ENCODE measurements at places on chromosomes 2 and 18. TPM values are rescaled to one million over a fixed set of nuclear protein-coding genes. Genes with fewer than 3 reads are reported as not detected.

Gene LCT
- total RNA-seq: 0.20 TPM

- peak; percentile 46 for DNase-seq
- no peaks in the 10 kb centered on the region for H3K4me1 ChIP-seq
- no peak overlapping the region for H3K4me3 ChIP-seq
- no peaks in the 10 kb centered on the region for H3K36me3 ChIP-seq
- H3K27me3 ChIP-seq: no peaks in the 10 kb centered on the region
Measured at GRCh38 chr18:3468833-3469232, 18.9 kb downstream of the TGIF1 start.

Gene RGPD3
- total RNA-seq: 2.1 TPM

- H3K27ac ChIP-seq: peak overlapping the region; percentile 92
- peaks cover 58% of the 10 kb centered on the region for H3K4me1 ChIP-seq
- H3K36me3 ChIP-seq: no peaks in the 10 kb centered on the region
- peak; percentile 71 for DNase-seq
- H3K4me3 ChIP-seq: peak overlapping the region; percentile 77
- no peaks in the 10 kb centered on the region for H3K27me3 ChIP-seq
Measured at GRCh38 chr2:85887566-85888019, 1.2 kb downstream of the ST3GAL5 start.

GRCh38 chr2:151657667-151658076 is 76.6 kb downstream of the NEB start:
- DNase-seq: no peak
- H3K27me3 ChIP-seq: no peaks in the 10 kb centered on the region
- H3K36me3 ChIP-seq: no peaks in the 10 kb centered on the region
- H3K4me3 ChIP-seq: no peak overlapping the region
- no peak overlapping the region for H3K27ac ChIP-seq
- no peaks in the 10 kb centered on the region for H3K4me1 ChIP-seq

- no peaks in the 10 kb centered on the region for H3K36me3 ChIP-seq
- H3K27ac ChIP-seq: no peak overlapping the region
- H3K4me1 ChIP-seq: no peaks in the 10 kb centered on the region
- no peak overlapping the region for H3K4me3 ChIP-seq
Measured at GRCh38 chr18:10417664-10418063, 36.8 kb upstream of the APCDD1 start.

Gene FOXD4L1
- total RNA-seq: 0.22 TPM

Gene GALM
- total RNA-seq: 33.1 TPM

DNA sequence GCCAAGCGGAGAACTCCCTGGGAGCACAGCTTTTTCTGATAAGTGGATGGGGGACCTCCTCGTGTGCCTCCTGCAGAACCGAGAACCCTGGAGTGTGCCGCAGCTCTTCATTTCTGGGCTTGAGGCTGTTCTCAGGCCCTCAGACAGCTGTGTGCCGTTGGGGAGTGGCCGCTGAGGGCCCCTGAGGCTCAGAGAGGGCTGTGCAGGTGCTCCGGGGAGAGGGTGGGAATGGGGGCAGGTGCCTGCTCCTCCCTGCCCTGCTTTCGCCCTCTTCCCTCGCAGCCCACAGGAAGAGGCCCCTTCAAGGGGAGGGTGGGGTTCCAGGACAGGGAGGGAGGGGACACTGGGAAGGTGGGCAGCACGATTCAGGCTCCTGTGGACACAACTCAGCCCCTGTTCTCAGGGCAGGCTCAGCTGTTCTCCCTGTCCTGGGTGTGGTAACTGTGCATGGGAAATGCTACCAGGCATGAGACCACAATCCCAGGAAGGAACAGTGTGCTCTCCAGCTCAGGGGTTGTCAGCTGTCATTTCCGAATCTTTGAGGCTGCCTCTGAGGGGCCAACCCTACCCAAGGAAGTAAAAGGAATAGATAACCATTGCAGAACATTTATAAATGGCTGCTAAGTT is 11.3 kb downstream of the LCT start:
- no peaks in the 10 kb centered on the region for H3K4me1 ChIP-seq
- no peaks in the 10 kb centered on the region for H3K27me3 ChIP-seq
- peak overlapping the region; percentile 71 for H3K27ac ChIP-seq
- H3K4me3 ChIP-seq: no peak overlapping the region

Gene GCG
- not detected for total RNA-seq

GRCh38 chr2:47890711-47891368 is 15.5 kb downstream of the FBXO11 start:
- H3K4me3 ChIP-seq: no peak overlapping the region
- H3K27ac ChIP-seq: no peak overlapping the region
- no peak for DNase-seq
- H3K36me3 ChIP-seq: no peaks in the 10 kb centered on the region
- no peaks in the 10 kb centered on the region for H3K27me3 ChIP-seq

Gene LHCGR
- total RNA-seq: not detected

DNA sequence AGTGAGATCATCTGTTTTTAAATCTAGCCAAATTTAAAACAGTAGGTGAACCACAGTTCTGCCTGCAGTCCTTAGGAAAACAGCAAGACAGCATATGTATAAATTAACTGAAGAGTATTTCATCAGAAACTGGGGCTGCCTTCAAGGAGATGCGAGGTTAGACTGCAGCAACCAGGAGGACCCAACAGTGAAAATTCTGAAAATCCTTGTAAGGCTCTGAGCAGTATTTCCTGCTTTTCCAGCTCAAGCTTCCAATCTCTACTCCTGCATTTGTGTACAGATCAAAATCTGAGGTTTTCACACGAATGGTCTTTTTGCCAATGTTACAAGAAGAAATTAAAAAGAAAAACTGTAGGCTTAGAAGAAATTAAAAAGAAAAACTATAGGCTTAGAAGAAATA is 43.7 kb downstream of the CERKL start:
- H3K4me3 ChIP-seq: no peak overlapping the region
- H3K36me3 ChIP-seq: no peaks in the 10 kb centered on the region
- no peak for DNase-seq

GRCh38 chr2:125652280-125652679 is 1003.7 kb upstream of the GYPC start:
- no peaks in the 10 kb centered on the region for H3K27me3 ChIP-seq
- no peak overlapping the region for H3K4me3 ChIP-seq
- H3K36me3 ChIP-seq: no peaks in the 10 kb centered on the region
- no peak for DNase-seq
- H3K27ac ChIP-seq: no peak overlapping the region

Gene SKOR2
- total RNA-seq: not detected

Gene MYL12A
- 184 TPM for total RNA-seq

Gene DSG4
- not detected for total RNA-seq

Gene MYO7B
- total RNA-seq: 2.3 TPM

Gene TOGARAM2
- total RNA-seq: 10.3 TPM

DNA sequence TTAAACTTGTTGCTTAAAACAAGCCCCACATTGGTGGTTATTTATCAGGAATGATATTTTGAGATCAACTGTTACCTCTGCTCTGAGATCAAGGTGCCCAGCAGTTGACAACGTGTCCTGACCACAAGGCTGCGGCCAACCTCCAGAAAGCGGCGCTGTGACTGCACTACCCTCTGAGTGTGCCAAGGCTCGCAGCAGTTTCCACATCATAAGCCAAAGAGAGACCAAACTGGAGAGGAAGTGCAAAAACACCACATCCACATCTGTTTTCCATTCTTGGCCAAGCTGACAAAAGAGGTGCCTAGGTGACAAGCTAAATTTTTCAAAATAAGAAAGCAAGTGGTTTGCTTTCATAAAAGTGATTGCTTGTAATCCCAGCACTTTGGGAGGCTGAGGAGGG is 410.8 kb upstream of the POU3F3 start:
- no peak overlapping the region for H3K4me3 ChIP-seq
- no peaks in the 10 kb centered on the region for H3K36me3 ChIP-seq
- no peaks in the 10 kb centered on the region for H3K4me1 ChIP-seq
- no peaks in the 10 kb centered on the region for H3K27me3 ChIP-seq
- H3K27ac ChIP-seq: no peak overlapping the region

Gene ACTR1B
- 65.7 TPM for total RNA-seq

Gene GKN2
- 195 TPM for total RNA-seq

DNA sequence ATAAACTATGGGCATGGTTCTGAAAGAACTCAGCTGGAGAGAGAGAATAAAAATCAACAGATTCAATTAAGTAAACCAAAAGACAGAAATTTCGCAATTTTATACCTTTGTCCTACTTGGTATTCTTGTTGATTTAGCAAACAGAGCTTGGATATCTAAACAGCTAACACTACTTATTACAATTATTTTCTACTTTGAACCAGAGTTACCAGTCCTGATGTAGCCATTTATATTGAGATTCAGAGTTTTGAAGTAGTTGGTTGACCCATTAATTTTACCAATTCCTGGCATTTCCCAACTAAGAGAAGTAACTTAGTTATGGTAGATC is 48.9 kb downstream of the ASXL2 start:
- no peak overlapping the region for H3K27ac ChIP-seq
- H3K4me1 ChIP-seq: no peaks in the 10 kb centered on the region
- no peak overlapping the region for H3K4me3 ChIP-seq

DNA sequence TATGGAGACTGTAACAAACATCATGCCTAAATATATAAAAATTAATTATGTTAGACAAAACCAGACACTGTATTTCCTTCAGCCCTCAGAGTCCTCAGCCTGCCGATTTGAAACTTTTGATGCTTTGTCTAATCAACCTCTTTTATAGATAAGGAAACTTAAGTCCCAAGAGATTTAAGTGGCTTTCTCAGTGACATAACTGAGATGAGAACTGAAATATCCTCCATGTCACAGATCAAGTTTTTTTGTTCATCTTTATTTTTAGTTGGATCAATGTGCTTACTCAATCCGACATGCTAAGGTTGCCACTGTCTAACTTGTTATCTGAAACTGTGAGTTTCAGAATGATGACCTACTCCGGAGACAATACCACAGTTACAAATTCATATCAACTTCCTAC is 72.3 kb downstream of the BARD1 start:
- DNase-seq: no peak
- peaks cover 1% of the 10 kb centered on the region for H3K27me3 ChIP-seq
- peaks cover 3% of the 10 kb centered on the region for H3K36me3 ChIP-seq
- H3K4me3 ChIP-seq: no peak overlapping the region
- no peak overlapping the region for H3K27ac ChIP-seq

DNA sequence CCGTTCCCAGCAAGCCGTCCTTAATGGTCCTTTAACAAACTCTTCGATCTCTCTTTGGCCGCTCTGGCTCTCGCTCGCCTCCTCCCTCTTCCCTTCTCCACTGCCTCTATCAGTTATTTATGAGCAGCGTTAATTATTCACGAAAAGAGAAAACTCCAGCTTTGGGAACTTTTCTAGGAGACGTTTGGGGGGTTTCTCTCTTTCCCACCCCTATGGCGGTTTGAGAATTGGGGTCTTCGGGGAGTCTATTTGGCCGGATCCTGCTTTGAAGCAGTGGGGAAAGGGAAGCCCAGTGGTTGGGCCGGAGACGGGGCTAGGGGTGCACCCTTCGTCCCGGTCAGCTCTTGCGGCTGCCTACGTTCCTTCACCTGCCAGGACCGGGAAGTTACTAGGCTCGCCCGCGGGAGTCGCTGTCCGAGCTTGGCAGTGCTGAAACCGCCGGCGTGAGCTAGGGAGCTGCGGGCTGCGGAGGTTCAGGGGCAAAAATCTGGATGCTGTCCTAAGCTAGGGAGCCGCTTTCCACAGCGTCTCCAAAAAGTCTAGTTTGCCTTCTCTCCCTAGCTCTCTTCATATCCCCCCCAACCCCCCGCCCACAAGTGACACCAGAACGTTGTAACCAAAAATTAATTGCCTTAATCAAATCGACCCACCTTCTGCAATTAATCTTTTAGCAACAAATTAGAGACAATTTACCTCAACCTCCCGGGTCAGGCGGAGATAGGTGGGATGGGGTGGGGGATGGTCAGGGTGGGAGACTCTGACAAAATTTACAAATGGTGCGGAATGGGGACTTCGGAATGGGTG is 8.9 kb upstream of the SKOR2 start:
- H3K4me1 ChIP-seq: peaks cover 8% of the 10 kb centered on the region
- no peak overlapping the region for H3K27ac ChIP-seq
- DNase-seq: peak; percentile 92
- H3K27me3 ChIP-seq: peaks cover 43% of the 10 kb centered on the region
- H3K36me3 ChIP-seq: no peaks in the 10 kb centered on the region

DNA sequence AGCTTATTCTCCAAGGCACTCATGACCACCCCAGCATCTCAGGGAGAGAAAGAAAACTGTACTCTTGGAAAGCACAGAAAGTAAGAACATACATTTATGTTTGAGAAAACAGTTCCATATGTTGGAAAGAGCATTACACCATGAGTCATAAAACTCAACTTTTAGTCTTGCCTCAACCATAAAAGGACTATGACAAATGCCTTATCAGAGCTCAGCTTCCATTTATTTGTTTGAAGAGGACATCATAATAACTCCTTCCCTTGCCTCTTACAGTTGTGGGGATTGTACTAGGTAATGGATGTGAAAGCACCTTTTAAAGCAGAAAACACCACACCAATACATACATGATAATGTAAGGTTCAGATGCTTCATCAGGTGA is 370.8 kb downstream of the LNPK start:
- no peak overlapping the region for H3K27ac ChIP-seq
- no peaks in the 10 kb centered on the region for H3K36me3 ChIP-seq
- no peaks in the 10 kb centered on the region for H3K27me3 ChIP-seq
- no peak overlapping the region for H3K4me3 ChIP-seq
- H3K4me1 ChIP-seq: no peaks in the 10 kb centered on the region

GRCh38 chr2:181420259-181421130 is 36.7 kb upstream of the ITGA4 start:
- no peak overlapping the region for H3K27ac ChIP-seq
- H3K27me3 ChIP-seq: no peaks in the 10 kb centered on the region
- no peaks in the 10 kb centered on the region for H3K36me3 ChIP-seq
- no peak overlapping the region for H3K4me3 ChIP-seq

DNA sequence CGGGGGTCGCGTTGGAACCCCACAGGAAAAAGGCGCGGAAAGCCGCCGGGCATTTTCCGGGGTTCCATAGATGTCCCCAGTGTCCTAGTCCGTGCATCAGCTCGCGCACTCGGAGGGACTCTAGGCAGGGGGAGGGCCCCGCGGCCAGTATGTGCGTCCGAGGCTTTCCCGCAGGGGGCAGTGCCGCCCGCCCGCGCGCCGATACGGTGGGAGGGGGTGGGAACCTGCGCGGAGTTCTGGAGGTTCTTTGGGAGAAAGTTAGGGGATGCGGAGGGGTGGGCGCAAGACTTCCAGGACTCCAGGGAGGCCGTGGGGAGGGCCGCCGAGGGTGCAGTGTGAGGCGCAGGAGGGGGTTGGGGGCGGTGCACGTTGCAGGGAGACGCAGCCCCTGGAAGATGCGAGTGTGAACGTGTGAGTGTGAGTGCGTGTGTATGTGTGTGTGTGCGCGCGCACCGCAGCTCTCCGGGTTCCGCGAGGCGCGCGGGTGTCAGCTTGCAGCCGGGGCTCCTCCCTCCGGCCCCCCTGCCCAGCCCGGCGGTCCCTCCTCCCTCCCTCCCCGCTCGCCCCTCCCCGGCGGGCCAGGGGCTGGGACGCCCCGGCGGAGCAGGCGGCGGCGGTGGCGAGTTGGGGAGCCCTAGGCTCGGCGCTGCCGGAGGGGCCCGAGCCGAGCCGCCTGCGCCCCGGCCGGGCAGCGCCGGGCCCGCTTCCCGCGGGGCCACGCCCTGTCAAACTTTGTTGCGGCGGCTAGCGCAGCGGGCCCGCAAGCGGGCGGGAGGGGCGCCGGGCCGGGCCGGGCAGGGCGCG is at the start of gene TCF7L1:
TSS of gene TCF7L1 (plus strand) at position 559 of the 804 bp plus-strand sequence. CDS start 293 bp downstream, outside the sequence.
- peak; percentile 86 for DNase-seq
- H3K4me1 ChIP-seq: peaks cover 44% of the 10 kb centered on the region
- H3K36me3 ChIP-seq: no peaks in the 10 kb centered on the region
- no peaks in the 10 kb centered on the region for H3K27me3 ChIP-seq
- peak within 1 kb of the TSS; percentile 89 for H3K27ac ChIP-seq
- peak within 1 kb of the TSS; percentile 61 for H3K4me3 ChIP-seq
